GM12878 (cell line): ENCODE measurements at places on chromosomes 3 and 15. TPM values are rescaled to one million over a fixed set of nuclear protein-coding genes. Genes with fewer than 3 reads are reported as not detected.

DNA sequence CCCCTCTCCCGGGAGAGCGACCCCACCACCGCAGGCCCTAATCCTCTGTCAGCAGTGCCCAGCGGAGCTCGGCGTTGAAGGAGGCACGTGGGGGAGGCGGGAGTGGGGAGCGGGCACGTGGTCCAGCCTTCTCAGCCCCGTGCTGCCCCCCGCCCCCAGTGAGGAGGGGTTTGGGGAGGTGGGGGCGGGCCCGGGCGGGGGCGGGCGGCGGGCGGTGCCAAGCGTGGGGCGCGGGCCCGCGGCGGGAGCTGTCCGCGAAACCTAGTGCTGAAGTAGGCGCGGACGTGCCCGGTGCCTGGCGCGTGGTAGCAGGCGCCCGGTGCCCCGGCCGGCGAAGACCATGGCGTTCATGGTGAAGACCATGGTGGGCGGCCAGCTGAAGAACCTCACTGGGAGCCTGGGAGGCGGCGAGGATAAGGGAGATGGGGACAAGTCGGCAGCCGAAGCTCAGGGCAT is at the start of gene CPLX3:
Gene CPLX3, plus strand, starts transcription at position 264 of the 456 bp plus-strand sequence. Its CDS starts 77 bp downstream, at position 341.
- DNase-seq, result no peak
- H3K27ac ChIP-seq, result no peak within 1 kb of the TSS
- peaks cover 5% of the 10 kb centered on the region for H3K4me1 ChIP-seq
- no peak within 1 kb of the TSS for H3K4me3 ChIP-seq
- no peaks in the 10 kb centered on the region for H3K36me3 ChIP-seq

GRCh38 chr3:142210608-142211007 is 14.8 kb downstream of the GK5 start:
- no peak overlapping the region for H3K27ac ChIP-seq
- H3K27me3 ChIP-seq, result no peaks in the 10 kb centered on the region
- no peak for DNase-seq
- H3K36me3 ChIP-seq, result peaks cover 6% of the 10 kb centered on the region; the same call in 1 of the 2 replicates

PPP1R14D gene
- total RNA-seq, result not detected in 2 replicates

PLCB2 gene
- 33.8 and 39.4 TPM in 2 replicates for total RNA-seq

ACAN gene
- total RNA-seq, result not detected in 2 replicates
